MG63 (cell line): ENCODE measurements at places on chromosomes 2 and 18. TPM values are rescaled to one million over a fixed set of nuclear protein-coding genes. Genes with fewer than 3 reads are reported as not detected.

DNA sequence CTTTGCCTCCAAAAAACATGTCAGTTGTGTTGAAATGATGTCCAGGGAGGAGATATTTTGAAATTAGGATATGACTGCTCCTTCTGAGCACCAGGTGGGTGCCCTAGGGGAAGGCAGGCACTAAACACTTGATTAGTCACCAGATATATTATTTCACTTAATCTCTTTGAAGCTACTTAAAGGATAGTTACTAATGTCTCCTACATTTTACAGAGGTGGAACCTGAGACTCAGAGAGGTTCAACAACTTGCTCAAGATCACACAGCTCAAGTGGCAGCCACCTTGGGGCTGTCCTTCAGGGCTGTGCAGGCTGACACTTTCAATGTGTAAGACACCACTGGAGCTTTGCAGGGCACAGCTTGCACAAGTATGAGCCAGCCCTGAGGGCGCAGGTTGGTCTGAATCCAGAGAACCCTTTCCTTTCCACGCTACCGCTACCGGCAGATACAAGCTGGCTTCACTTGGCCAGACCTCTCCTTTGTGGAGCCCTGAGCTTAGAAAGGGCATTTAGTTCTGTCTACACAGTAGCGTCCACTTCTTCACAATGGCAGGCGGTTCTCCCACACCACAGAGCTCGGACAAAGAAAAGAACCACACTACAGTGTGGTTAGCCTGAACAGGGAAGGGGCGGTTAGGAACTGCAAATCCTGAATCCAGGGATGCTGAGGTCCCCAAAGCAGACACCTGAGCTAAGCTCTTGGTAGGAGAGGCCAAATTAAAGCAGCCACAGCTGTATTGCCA is 16.4 kb downstream of the ALPK2 start:
- no peak for DNase-seq

DNA sequence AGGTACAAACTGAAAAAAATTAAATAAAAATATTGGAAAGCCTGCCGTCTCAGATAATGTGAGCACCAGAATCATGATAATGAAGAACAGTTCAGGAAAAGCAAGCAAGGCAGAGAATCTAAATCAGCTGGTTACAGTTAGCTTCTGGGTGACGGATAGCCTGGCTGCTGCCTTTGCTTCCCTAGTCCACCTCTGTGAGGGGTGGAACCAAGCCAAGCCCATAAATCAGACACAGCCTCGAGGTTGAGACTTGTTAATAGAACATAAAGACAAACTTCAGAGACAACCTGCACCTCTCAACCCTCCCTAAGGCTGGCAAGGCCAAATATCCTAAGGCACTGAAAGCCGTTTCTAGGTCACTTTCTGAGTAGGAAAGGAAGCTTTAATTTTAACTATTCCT is 334.7 kb upstream of the SLC39A10 start:
- DNase-seq: no peak

- DNase-seq: no peak
These were observed 187.5 kb upstream of the CRIM1 start for GRCh38 chr2:36168115-36168514.

GRCh38 chr2:121196132-121196848 is 88.7 kb downstream of the TFCP2L1 start:
- DNase-seq: no peak

DNA sequence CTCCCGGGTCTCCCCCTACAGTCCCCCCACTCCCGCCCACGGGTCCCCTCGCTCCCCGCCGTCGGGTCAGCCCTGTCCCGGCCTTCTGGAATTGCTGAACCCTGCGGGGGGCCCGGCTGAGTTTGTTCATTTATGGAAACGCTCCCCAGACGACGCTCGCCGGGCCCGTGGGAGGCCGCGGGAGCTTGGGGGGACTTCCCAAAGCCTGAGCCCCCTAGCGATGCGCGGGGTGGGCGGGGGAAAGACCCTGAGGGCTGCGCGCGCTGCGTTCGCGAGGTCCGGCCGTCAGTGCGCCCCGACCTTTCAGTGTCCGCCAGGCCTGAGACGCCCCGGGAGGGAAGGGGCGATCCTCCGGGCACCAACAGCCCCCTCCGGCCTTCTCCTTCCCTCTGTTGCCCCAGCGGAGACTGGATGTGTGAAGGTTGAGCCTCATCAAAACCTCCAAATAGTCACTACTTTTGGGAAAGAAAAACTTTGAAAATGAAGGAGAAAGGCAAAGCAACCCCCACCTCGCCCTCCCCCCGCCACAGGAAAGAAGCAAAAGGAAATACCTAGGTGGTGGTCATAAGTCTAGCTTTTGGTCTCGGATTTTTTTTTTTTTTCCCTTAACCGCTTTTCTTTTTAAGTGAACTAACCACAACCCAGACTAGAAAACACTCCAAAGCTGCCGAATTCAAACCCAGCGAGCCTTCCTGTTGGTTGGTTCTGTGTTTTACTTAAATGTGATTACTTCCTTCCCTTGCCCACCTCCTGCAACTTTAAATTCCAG is 509 bp upstream of the CYS1 start:
- DNase-seq: no peak

CIB4 gene
- not detected in 2 replicates for total RNA-seq

B3GNT7 gene
- 0.23 TPM in 1 of 2 replicates, not detected in the other for total RNA-seq

DNA sequence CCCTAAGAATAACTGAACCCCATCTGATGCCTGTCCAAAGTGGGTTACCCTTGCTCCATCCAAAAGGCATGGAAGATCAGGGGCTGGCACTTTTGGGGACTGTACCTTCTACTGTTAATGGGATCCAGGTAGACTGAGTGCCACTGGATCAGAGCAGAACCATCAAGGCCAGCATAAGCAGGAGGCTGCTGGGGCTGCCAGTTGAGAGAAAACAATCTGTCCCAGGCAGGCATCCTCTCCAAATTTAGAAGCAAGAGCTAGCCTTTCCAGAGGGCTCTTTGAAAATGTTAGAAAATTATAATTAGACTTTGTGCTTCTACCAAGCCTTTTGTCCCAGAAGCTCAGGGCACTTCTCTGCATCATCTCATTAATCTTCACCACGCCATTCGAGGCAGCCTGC is 245.6 kb downstream of the CDH20 start:
- no peak for DNase-seq

- peak; percentile 23 for DNase-seq
These were observed 94.2 kb upstream of the LHCGR start for GRCh38 chr2:48849770-48850169.

DTNB gene
- 8.2 and 56.7 TPM in 2 replicates for total RNA-seq

NDUFB3 gene
- 126 and 240 TPM in 2 replicates for total RNA-seq

DNA sequence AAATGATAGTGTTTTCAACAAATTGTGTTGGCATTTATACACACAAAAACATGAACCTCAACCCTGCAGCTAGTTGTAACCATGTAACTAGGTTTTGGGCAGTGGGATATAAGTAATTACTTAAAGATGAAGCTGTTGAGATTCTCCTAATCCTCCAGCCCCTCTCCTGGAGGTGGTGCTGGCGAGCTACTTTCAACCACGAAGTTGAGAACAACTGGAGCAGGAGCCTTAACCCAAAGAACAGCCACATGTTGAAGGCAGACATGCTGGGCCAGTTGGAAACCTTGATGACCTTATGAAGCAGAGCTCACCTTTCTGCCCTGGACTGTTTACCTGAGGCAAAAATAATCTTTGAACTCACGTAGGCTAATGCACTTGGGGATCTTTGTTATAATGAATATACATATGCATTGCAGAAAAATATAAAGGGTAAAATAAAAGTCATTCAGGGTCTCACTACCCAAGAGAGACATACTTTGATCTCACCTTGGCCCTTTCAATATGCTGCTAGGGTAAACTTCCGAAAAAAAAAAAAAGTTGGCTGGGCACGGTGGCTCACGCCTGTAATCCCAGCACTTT is 89.6 kb upstream of the NPAS2 start:
- DNase-seq: peak; percentile 60

DNA sequence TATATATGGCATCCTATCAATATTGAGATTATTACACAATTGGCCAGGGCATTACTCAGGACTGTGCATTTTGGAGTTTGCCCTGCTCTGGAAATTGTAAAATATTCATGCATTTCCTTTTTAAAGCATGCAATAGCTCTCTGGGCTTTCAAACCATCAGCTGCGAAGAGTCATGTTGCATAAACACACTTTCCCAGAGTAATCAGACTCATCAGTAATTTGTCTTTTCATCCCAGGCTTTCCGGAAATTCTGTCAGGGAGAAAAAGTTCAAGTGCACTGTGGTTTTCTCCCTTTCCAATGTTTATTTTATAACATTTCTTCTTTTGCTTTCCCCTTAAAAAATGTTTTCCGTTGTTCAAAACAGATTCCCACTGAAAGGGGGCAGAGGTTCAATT is 38.9 kb upstream of the FHL2 start:
- DNase-seq: peak; percentile 14

DNA sequence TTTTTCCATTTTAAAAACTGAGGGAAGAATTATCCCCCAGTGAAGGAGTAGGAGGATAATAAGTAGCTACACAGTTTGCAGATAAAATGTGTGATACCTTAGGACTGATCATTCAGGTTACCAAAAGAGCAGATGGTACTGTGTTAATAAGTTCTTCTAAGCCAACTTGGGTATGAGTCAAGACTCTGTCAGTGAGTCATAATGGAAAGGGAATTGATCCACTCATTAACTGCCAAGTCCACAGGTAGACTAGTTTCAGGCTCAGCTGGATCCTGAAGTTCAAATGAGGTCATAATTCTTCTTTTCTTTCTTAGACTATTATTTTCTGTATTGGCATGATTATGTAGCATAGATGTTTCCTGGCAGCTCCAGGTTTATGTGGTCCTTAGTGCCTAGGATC is 142.4 kb upstream of the ALPP start:
- no peak for DNase-seq

- no peak for DNase-seq
These were observed 76.8 kb upstream of the THUMPD2 start for GRCh38 chr2:39855856-39856255.

DNA sequence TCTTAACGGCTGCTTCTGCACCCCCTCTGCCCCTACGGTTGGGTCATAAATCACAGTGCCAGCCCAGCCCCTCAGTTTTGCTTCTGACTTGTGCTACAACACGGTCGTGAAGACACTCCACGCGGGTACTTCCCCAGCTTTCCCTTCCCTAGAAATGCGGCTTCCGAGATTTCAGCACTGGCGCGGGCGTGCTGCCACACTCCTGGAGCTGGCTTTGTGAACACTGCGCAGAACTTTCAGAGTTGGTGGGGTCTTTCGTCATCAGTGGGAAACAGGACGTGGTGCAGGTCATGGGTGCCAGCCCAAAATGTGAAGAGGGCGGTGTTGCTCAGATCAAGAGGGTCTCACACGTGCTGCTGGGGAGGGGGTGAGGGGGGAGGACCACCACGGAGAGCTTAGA is 733.0 kb upstream of the SALL3 start:
- DNase-seq: no peak

DNA sequence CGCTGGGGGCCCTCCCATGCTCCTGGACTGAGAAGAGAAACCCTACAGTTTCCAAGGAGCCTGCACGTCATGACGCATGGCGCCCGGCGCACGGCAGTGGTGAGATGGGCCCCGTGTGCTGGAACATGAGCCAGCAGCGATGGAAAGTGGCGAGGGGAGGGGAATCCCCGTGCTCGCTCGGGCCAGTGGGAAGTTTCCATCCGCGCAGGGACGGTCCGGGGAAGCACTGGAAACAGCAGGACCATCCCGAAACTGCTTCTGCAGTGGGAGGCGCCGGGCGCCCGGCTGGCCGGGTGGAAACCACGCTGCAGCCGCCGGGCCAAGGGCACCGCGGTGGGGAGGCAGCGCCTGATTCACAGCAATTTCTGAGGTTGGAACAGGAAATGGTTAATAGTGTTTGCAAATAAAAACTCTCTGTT is 4.9 kb upstream of the PDCD1 start:
- no peak for DNase-seq

GRCh38 chr18:73381016-73381698 is 513.4 kb upstream of the NETO1 start:
- no peak for DNase-seq

APCDD1 gene
- 2.4 and 11.8 TPM in 2 replicates for total RNA-seq

RNF125 gene
- total RNA-seq: 0.05 and 0.10 TPM in 2 replicates

DNA sequence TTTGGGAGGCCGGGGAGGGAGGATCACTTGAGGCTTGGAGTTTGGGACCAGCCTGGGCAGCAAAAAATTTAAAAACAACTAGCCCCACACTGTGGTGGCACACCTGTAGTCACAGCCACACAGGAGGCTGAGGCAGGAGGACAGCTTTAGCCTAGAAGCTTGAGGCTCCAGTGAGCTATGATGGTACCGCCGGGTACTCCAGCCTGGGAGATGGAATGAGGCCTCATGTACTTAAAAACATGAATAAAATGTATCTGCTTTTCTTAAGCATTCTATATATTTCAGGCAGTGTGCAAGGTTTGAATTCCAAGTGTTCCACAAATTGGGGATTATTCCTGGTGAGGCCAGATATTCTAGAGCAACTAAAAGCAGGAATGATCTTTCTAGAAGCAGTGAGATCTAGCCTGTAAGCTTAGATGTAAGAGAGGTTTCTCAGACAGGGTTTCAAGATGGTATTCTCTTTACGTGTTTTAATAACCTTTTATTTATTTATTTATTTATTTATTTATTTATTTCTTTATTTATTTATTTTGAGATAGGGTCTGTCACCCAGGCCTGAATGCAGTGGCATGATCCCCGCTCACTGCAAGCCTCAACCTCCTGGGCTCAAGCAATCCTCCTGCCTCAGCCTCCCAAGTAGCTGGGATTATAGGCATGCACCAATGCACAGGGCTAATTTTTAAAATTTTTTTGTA is 4.1 kb upstream of the MARCHF7 start:
- DNase-seq: no peak

DNA sequence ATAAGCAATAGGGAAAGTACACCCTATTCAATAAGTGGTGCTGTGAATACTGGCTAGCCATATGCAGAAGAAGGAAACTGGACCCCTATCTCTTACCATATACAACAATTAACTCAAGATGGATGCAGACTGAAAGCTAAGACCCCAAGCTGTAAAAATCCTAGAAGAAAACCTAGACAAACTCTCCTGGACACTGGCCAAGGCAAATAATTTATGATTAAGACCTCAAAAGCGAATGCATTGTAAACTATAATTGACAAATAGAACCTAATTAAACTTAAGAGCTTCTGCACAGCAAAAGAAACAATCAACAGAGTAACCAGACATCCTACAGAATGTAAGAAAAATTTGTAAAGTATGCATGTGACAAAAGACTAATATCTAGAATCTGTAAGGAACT is 41.1 kb upstream of the ASXL3 start:
- DNase-seq: no peak

DNA sequence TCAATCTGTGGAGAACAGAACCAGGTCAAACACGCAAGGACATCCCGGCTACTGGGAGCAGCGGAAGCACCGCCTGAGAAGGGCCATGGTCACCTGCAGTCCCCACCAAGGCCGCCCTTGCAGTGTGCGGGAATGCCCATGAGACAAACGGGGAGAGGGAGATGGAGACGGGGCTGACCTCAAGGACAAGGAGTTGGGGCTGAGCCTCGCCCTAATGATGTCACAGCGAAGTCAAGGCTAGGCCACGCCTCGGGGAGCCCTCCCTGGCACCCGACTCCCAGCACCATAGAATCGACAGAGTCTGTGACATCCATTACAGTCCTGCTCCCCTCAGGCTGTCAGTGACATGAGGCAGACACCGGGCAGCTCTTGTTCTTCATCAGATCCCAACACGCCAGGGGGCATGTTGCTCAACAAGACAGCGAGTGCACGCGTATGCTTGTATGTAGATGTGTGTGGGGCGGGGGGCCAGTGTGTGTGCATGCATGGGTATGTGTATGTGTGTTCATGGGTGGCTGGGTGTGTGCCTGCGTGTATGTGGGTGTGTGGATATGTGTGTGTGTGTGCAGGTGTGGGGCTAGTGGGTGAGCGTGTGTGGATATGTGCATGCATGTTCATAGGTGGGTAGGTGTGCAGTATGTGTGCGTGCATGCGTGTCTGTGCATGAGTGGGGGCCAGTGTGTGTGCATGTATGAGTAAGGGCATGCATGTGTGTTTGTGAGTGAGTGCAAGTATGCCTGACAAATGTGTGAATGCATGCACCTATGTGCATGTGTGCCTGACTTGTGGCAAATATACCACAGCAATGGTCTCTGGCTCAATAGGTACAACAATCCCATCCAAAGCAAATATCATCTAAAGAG is 57.0 kb downstream of the ANKMY1 start:
- DNase-seq: no peak
